ENCODE measurements at places on chromosomes 5 and 9. TPM values are rescaled to one million over a fixed set of nuclear protein-coding genes. Genes with fewer than 3 reads are reported as not detected.

GRCh38 chr9:134057751-134058701 lies 9.8 kb downstream of the BRD3 start:
- DNase-seq, result no peak

GRCh38 chr5:142934051-142934762 lies 164.0 kb downstream of the ARHGAP26 start:
- DNase-seq, result no peak

DNA sequence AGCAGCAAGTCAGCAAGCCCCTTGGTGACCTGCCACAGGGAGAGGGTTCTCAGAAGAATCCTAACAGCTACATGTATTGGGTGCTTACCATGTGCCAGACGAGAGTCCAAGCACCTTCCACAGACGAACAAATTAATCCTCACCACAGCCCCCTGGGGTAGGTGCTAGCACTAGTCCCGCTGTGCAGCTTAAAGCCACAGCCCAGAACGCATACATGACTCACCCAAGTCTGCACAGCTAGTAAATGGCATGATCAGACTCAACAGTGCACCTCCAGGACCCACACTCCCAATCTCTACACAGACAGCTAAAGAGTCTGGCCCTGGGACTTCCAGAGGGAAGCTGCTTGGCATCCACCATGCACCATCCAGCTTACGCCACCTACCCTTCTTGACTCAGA lies 111.5 kb downstream of the PAX5 start:
- no peak for DNase-seq

GRCh38 chr5:59330680-59331079 lies 562.8 kb downstream of the PDE4D start:
- DNase-seq, result no peak

- DNase-seq, result no peak
Measured at GRCh38 chr5:4684946-4685345, 455.2 kb upstream of the ADAMTS16 start.

- DNase-seq, result no peak
Measured at GRCh38 chr9:9341203-9341602, 1271.6 kb downstream of the PTPRD start.

DNA sequence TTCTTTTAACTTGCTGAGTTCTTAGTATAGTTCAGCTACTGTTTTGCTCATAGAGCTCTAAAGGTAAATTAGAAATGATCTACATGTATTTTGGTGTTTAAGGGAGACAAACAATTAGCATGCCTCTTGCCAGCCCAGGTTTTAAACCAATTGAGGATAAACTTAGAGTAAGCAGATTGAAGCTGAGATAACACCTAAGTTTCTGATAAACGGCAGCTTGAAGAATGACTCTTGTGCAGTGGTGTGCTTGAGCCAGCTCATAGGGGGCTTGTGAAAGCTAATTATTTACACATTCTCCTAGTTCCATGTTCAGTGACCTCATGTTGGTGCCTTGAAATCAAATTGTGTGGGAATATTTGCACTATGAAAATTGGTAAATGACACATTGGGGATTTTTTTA lies 193.0 kb downstream of the PRR16 start:
- no peak for DNase-seq

- no peak for DNase-seq
Measured at GRCh38 chr5:37247036-37247435, 2.1 kb downstream of the CPLANE1 start.

DNA sequence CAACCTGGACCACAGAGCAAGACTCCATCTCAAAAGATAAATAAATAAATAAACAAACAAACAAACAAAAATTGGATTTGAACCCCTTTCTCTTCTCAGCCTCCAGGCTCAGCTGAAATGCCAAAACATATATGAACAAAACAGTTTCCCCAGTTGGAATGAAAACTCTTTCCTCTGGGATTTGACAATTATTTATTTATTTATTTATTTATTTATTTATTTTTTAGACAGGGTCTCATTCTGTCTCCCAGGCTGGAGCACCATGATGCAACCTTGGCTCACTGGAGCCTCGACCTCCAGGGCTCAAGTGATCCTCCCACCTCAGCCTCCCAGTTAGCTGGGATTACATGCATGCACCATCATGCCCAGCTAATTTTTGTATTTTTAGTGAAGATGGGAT lies 6.0 kb upstream of the STXBP1 start:
- DNase-seq, result no peak

DNA sequence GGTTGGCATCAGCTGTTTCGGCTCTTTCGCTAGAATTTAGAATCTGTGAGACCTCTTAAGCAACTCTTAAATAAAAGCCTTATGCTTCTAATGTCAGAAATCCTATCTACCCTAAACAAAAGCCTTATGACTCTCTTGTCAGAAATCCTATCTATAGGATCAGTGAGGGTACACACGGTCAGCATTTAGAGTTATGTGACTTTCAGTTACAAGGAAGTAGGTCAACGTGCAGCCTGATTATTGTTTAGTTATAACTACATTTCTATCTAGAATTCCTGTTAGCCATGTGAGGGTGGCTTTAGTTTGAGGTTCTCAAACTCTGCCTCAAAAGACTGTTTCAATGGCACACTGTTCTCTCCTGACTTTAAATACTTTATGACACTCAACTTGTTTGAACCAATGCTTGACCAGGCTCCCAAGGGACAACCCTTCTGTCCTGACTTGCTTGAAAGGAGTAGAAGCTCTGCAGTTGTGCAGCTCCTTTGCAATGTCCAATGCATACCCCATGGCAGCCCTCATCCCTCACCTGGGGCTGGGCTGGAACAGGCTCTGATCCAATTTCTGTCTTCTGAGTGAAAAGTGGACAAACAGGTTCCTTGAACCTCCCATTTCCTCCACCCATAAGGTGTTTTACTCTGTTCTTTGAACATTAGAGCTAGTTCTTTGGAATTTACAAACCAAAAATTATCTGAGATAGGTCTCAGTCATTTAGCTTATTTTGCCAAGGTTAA lies 251.6 kb upstream of the PIK3R1 start:
- no peak for DNase-seq

DNA sequence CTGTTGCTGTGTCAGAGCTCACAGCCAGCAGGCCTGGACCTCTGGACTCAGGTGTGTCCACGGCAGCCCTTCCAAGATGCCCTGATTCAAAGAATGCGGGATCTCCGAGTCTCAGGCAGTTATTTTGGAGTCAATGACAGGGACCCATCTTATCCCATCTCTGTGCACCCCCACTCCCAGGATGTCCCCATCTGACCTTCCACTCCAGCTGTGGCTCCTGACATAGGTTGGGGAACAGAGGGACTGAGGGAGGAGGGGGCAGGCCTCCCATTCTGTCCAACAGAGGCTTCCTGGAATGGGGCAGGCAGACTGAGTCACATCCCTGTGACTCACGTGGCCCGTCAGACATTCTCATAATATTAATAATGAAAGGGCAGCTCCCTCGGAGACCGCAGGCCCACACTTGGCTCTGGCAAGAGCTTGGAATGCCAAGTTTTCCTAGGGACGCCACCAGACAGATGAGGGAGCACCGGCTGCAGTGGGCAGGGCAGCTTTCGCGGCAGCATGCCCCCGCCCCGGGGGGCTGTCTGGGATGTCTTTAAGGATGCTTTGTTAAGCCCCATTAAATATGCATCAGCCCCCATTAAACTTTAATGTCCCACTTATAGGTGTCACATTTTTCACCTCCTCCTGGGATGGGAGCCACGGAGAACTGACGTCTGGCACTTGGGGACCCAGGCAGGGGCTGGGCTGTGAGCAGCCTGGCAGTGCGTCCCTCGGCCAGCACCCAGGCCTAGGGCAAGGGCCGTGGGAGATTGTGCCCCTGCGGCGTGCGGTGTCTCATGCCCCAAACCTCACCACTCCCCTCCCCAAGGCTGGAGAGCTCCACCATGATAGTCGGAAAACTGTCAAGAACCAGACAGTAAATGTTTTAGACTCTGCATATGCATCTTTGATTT lies 23.6 kb upstream of the FIBCD1 start:
- DNase-seq, result peak; percentile 88

GRCh38 chr9:110742741-110743371 lies 74.3 kb downstream of the MUSK start:
- no peak for DNase-seq

DNA sequence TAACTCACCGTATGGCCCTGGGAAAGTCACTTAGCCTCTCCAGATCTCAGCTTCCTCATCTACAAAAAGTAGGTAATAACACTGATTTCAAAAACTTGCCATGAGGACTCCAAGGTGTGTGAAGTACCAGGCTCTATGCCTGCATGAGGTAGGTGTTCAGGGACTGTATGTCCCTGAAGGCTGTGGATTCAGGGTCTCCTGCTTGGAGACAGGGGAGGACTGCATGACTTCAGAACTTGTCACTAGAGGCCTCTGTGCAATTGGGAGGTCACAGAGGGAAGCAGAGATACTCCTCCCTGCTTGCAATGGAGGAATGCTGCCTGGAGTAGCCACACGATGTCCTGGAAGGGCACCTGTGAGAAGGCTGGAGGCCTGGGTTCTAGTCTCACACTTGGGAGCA lies 2.2 kb downstream of the PDGFRB start:
- DNase-seq, result no peak

GRCh38 chr9:126965541-126966428 lies 51.2 kb downstream of the RALGPS1 start:
- no peak for DNase-seq

- DNase-seq, result no peak
Measured at GRCh38 chr5:92886751-92887150, 694.3 kb downstream of the NR2F1-AS1 start.

- DNase-seq, result no peak
Measured at GRCh38 chr9:136129176-136129575, 10.5 kb upstream of the TMEM250 start.

DNA sequence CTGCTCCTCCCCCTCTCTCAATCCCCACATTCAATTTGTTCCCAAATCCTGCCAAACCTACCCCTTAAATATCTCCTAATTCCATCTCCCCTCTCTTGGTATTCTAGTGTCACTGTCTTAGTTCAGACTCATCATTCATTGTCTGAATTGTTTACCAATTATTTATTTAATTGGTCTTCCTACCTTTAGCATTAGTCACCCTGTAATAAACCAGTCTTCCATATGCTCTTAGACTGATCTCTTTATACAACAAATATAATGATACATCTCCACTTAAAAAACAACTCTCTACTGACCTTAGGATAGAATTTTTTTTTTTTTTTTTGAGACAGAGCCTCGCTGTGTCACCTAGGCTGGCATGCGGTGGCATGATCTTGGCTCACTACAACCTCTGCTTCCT lies 51.4 kb downstream of the RFK start:
- no peak for DNase-seq

DNA sequence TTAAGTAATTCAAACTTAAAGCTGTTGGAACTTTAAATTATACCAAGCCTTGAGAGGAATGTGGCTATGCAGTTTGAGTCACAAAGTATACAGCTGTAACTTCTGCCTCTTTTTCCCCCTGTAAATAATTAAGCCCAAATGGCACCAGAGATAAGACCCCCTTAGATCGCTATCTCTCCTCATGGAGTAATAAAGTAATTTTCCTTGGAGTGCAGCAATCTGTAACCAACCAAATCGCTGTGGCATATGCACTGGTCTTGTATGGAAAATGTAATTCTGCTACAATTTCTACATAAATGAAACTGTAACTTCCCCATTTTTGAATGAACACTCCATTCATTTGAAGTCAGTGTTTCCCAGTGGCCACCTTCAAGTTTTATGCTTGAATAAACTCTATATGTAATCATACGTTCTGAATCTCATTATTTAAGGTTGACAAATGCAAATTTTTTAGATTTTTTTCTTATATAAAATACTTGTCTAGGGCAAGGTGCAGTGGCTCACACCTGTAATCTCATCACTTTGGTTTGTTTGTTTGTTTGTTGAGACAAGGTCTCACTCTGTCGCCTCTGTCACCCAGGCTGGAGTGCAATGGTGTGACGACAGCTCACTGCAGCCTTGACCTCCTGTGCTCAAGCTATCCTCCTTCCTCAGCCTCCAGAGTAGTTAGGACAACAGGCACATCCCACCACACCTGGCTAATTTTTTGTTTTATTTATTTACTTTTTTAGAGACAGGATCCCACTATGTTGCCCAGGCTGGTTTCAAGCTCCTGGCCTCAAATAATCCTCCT lies 12.3 kb downstream of the SUSD1 start:
- DNase-seq, result no peak

GRCh38 chr5:120779674-120780073 lies 315.6 kb downstream of the PRR16 start:
- DNase-seq, result no peak

- no peak for DNase-seq
Measured at GRCh38 chr9:131116281-131117120, 8.9 kb upstream of the NUP214 start.

DNA sequence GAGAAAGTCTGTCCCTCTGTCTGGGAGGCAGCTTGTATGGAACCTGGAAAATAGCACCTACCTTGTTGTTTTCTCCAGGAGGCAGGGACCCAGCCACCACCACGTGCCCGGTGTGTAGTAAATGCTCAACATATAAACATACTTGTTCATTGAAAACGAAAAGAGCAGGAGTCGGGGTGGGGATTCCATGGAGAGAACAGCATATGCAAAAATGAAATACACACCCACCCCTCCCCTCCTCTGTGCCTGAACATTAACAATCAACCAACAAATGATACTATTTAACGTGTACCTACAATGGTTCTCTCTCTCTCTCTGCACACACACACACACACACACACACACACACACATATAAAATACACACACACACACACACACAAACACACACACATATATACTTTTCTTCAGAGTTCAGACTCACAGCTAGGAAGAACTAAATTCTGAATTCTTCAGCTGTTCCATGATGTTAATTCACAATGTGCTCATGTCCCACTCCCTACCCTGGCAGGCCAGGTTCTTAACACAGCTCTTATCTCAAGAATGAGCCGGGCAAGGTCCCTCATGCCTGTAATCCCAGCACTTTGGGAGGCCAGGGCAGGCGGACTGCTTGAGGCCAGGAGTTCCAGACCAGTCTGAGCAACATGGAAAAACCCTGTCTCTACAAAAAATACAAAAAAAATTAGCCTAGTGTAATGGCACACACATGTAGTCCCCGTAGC lies 16.3 kb upstream of the DENND1A start:
- no peak for DNase-seq

DNA sequence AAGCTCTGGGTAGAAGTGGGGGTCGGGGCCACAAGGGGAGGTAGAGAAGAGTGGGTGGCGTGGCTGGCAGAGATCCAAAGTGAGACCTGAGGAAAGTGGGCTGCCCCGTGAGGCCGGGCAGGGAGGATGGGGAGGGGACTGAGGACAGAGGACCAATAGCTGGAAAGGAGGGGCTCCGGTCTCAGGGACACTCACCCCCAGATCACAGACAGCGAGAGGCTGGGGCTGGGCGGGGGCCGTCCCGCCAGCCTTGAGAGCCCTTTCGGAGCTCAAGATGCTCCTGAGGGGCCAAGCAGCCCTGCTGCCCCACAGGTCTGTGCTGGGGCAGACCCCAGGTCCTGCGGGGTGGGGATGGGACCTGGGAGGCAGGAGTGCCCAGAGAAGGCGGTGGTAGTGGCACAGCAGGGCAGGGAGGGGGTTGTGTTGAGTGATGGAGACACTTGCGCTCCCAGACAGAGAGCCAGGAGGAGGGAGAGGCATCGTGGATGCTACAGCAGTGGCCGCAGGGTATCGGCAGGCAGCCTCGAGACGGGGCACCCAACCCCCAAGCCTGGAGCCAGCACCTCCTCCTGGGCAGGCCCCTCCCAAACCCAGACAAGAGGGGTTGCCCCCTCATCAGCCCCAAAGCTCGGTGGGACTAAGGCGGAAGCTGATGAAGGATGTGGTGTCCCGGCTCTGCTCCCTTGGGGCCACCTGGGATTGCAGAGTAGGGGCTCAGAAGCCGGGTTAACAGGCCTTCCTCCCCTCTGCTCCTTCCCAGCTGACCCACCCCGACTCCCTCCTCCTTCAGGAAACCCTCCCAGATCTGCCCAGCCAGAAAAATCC lies 3.4 kb downstream of the SARDH start:
- no peak for DNase-seq

MAMDC2 gene
- total RNA-seq, result 12.2 TPM

SMAD5 gene
- total RNA-seq, result 40.1 TPM

AFAP1L1 gene
- total RNA-seq, result 15.5 TPM

GPRIN1 gene
- total RNA-seq, result 17.3 TPM

ANKDD1B gene
- 0.63 TPM for total RNA-seq

IL9 gene
- total RNA-seq, result not detected

Measured in kidney epithelial cell (primary cell).